ENCODE measurements at places on chromosomes 1 and 21.

GRCh38 chr1:212288615-212289014, 3.4 kb downstream of the PPP2R5A start:
- no peak for DNase-seq

DNA sequence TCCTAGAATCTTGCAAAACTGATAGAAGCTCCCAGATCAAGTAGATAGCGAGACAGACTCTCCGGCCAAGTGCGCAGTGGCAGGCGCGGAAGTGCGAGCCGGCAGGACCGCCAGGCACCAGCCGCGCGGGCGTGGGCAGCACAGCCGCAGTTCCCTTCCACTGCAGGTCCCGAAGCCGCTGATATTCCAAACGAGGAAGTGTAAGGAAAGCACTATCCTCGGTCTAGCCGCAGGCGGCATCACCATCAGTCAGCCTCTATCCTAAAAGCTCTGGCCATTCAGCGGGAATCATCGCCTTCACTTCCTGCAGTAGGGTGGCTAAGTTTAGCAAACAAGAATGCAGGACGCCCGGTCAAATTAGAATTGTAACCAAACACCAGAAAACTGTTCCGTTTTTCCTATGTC, 710 bp downstream of the GLRX2 start:
- no peak for DNase-seq

DNA sequence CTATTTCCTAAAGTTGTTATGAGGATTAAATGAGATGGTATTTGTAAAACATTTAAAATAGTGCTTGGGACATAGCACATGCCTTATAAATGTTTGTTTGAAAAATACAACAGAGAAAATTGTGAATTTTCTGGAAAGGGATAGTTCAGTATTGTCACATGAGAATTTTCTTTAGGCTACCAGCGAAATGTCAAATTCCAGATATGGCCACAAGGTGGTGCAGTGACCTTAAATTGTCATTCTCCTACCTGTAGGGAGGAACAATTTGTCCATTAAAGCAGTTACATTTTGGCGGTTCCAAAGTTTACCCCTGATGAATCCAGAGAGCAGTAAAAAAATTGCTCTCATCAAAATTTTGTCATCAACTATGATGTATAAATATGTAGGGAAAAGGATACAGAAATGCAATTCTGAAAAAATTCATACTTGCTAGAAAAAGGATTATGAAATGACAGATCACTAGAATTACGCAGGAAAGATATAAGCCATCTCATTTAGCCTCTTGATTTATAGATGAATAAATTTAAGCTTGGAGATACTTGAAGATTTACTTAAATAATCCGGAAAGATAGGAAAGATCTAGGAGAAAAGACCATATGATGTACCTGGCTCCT, 50.2 kb upstream of the TSHB start:
- no peak for DNase-seq

GRCh38 chr21:44918581-44919033, 2.1 kb downstream of the ITGB2 start:
- no peak for DNase-seq

- DNase-seq: no peak
These were observed 15.8 kb downstream of the PROK1 start for GRCh38 chr1:110466646-110467280.

DNA sequence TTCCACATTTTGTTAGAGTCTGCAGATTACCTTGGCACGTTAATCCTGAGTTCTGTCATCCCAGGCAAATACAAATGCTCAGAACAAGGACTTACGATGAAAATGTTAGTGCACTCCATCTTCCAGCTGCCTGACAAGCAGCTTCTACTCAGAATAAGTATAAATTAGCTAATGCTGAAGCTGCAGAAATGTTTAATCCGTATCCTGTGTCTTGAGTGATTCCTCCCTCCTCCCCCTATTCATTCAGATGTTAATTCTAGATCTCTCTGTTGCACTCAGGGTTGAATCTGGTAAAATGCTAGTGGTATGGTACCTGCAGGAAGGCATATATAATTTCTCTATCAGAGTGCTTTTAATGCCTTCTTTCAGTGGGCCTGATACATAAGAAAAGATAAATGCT, 39.8 kb downstream of the CNN3 start:
- no peak for DNase-seq

DNA sequence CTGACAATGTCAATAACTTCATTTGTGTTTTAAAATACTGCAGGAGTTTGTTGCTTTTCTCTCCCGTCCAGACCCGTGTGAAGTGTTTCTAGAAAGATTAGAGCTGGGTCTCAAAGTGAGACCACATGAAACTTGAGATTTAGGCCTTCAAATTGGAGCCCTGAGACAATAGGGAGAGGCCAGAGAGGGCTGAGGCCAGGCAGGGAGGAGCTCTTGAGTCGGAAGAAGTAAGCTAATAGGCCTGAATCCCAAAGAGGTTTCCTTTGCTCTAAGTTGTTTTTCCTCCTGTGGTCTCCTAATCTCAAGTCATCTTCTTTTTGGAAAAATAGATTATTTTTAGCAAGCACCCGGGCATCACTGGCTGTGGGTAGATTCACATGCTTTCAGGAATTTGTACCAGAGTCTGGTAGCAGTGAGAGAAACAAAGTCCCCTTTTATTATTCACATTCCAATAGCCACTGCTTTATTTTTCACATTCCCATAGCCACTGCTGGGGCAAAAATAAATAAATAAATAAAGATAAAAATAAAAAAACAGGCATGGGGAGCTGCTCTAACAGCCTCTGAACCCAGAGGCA, 25.6 kb downstream of the CD244 start:
- no peak for DNase-seq

- no peak for DNase-seq
These were observed 12.4 kb upstream of the COL18A1 start for GRCh38 chr21:45392573-45392971.

GRCh38 chr1:168099337-168099801, 37.4 kb downstream of the GPR161 start:
- DNase-seq: no peak

GRCh38 chr1:153465811-153466636, 5.6 kb upstream of the S100A7 start:
- DNase-seq: no peak

GRCh38 chr1:221309723-221310122, 430.5 kb downstream of the HLX start:
- DNase-seq: no peak

DNA sequence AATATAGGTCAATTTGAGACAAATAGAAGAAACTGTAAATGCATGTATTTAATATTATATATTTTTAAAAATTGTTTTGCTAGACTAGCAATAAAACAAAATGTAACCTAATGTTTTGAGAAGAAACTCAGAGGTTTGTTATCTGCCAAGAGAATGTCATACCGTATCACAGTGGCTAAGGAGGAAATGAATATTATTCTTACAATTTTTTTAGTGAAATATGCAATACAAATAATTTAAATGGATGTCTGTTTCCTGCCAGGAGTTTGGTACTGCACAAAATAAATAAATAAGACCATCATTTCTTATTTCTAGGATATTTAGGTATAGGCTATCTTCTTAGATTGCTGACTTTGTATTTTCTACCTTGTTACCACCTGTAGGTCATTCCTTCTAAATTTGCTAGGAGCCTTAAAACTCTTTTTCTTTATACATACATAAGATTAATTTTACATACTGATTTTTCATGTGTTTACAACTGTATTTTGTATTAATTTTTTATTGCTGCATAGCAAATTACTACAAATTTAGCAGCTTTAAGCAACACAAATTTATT, 113.6 kb downstream of the NEK7 start:
- DNase-seq: no peak

GRCh38 chr1:208069317-208069716, 158.4 kb upstream of the CD34 start:
- no peak for DNase-seq

- DNase-seq: no peak
These were observed 52.7 kb downstream of the UBE2T start for GRCh38 chr1:202289009-202289408.

- no peak for DNase-seq
These were observed 31.0 kb downstream of the PALMD start for GRCh38 chr1:99676876-99677275.

GRCh38 chr1:65147424-65148177, 402 bp upstream of the AK4 start:
- no peak for DNase-seq

DNA sequence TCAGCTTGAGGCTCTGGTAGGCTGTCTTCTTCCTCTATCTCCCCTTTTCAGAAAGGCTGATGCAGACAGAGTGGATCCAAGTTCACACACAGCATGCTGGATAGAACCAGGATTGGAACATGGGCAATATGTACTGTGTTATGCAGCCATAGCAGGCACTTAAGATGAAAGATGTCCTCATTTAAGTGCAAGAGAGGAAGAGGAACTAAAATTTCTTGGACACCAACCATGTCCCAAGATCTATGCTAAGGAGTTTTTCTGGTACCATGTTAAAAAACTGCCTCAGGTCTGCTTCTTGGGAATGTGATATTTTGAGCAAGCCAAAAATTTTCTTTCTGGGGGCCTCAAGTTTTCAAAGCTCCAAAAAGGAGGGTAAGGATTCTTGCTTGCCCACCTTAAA, 1.2 kb downstream of the SDHB start:
- no peak for DNase-seq

GRCh38 chr1:223538981-223539380, 126.5 kb downstream of the CAPN8 start:
- no peak for DNase-seq

GRCh38 chr1:147641695-147642592, 28.4 kb downstream of the ACP6 start:
- DNase-seq: no peak

DNA sequence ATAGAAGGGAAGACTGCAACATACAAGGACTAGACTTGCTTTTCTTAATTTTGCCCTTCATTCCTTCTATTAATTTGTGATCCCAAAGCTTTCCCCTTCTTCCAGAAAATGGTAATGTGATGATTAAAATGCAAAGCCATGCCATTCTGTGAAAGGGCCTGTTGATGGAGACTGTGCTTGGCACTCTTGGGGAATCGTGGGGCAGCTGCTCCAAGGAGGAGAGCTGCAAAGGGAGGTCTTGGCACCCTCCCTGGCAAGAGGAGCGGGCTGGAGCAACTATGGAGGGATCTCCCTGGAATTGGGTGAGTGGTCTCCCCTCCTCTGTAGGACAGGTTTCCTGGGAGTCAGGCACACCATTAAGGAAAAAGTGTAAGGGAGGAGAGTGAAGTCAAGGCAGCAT, 16.6 kb downstream of the CACNA1S start:
- DNase-seq: no peak

DNA sequence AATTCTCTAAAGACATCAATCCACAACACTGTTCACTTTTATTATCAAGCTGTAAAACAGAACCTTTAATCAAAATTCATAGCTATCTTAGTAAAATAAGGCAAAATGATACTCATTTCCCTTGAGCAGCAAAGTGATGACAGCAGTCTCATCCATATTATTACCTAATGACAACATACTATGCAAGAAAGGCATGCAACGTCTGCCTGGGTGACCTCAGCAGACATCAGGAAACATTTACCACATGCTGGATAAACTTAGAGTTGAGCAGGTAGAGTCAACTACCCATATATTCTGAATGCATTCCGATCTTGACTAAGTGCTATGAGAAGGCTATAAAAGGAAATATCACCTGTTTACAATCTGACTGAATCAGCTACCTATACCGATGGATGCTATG, 145.1 kb downstream of the SIPA1L2 start:
- no peak for DNase-seq

DNA sequence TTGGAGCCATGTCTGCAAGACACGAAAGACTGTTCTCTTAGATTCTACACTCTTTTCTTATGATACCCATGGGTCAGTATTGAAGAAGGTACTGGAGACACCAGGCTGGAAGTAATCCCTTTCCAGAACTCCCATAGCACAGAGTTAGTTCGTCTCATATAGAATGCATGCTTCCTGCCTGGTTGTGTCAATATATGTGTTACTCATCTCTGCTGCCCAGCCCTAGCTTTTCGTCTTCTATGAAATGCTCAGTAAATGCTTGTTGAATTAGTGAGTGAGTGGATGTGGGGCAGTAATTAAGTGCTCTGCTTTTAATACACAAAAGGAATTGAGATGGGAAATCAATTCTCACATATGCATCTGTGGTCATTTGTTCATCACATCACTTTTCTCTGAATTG, 32.1 kb downstream of the ADCY10 start:
- DNase-seq: no peak

- no peak for DNase-seq
These were observed 11.3 kb upstream of the TNFRSF25 start for GRCh38 chr1:6477039-6477820.

DNA sequence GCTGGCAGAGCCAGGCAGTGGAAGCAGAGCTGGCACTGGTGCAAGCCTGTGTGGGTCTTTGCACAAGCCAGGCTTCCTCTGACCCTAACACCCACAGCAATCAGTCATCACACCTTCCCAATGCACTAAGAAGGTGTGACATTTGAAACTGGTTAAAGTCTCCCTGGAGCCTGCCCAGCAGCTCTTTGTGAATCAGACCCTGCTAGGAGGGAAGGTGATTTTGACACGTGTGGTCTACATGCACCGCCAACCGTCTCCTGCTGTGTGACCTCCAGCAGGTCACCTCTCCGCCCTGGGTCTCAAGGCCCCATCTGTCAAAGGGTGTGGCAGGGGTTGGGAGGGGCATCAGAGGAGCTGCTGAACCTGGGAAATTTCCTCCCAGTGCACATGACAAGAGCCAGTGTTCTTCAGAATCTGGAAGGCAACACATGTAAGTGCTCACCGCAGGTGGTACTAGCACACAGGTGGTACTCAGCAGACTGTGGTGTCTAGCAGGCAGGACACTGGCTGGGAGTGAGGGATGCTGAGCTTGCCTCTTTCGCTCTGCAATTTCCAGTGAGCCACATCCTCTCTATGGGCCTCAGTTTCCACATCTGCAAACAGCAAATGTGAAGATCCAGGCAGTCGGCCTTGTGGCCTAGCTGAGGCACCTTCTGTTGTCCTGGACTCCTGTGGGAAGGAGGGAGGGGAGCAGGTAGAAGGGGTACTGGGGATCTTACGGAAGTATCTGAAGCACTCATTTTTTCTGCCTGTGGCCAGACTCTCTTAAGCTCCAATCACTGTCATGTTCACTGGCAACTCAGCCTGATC, 123.2 kb downstream of the DMRTB1 start:
- DNase-seq: no peak

DNA sequence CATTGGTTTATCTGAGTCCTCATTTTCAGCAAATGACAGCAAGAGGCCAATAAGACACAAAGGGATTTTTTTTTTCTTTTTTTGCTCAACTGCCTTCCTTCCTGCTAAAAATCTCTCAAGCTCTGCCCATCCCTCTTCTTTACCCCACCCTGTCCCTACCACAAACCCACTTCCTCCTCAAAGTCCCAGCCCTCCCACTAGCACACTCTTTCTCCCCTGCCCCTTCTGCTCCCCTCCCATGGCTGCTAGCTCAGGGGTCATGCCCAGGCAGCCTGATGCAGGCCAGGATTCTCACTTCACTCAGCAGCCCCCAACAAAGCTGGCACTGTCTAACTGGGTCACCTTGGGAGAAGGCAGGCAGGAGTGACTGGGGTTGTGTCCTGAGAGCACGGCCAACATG, 28.8 kb upstream of the PPP2R5A start:
- no peak for DNase-seq

- DNase-seq: no peak
These were observed 71.3 kb downstream of the TMEM53 start for GRCh38 chr1:44602634-44603628.

DNA sequence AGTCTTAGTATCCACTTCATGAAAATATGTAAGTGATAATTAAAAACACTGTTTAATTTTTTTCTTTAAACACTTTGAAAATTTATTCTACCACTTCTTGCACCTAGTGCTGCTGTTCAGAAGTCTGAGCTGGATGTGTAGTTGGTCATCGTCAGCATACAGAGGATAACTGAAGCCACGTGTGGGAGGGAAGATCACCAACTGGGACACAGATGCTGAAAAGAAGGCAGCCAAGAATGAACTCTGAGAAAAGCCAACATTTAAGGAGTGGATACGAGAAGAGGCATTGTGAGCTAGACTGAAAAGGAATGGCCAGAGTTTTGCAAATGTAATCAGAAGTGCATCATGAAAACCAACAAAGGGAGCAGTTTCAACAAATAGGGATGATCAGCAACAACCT, 24.6 kb upstream of the CLCA4 start:
- no peak for DNase-seq

Data from cortex of kidney (tissue), 1 donor.